ENCODE measurements at places on chromosomes 2 and 18.

DNA sequence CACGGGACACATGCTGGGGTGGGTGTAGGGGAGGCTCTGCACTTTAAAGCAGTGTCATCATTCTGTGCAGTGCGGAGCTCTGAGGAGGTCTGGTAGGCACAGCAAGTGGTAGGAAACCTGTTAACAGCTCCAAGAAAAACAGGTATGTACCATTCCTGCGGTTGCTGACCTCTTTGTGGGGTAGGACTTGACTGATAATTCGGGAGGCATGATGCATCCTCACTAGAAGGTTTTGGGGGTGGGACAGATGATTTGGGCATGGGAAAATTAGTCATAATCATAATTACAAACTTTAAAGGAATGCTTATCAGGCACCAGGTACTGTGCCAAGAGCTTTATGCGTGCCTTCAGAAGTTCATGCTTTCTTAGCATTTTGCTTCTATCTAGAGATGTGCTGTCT, 9.7 kb downstream of the DOK1 start:
- no peak for DNase-seq

DNA sequence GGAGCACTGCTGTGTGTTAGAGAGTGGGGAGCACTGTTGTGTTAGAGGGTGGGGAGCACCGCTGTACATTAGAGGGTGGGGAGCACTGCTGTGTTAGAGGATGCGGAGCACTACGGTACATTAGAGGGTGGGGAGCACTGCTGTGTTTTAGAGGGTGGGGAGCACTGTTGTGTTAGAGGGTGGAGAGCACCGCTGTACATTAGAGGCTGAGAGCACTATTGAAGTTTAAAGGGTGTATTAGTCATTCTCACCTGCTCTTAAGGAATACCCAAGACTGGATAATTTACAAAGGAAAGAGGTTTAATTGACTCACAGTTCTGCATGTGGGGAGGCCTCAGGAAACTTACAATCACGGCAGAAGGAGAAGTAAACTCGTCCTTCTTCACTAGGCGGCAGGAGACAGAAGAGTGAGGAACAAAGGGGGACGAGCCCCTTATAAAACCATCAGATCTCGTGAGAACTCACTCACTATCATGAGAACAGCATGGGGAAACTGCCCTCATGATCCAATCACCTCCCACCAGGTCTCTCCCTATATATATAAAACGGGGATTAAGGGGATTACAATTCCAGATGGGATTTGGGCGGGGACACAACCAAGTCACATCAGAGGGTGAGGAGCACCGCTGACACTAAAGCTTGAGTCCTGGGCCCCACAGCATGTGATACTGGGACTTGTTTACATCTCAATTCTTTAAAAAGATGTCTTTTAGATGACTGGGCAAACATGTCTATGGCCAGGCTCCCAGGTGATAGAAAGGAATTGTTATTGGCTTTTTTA, 19.5 kb upstream of the AGXT start:
- DNase-seq: no peak

DNA sequence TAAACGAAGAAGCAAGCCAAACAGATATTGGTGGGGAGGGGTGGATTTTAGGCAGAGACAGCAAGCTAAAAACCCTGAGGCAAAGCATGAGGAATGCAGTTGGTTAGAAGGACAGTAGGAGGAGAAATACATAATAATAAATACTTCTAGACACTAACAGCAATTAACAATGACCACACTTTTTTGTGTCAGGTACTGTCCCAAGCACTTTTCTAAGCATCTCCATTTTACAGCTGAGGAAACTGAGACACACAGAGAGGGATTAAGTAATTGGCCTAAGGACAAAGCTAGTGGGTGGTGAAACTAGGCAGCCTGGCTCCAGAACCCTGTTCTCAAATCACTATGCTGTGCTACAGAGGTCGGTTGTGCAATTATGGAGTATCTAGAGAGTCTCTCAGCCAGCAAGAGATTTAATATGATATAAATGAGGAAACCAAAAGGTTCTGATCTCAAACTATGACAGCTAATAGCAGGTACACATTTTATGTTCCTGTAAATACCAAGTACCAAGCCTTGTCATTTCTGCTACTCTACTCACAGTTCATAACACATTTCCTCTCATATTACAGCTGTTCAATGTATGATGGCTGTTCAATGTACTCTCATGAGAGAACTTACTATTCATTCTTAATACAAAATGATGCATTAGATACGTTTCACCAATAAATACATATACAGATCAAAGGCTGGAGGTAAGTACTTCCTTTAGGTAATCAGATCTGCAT, 5.3 kb downstream of the MAP4K3 start:
- DNase-seq: no peak

- no peak for DNase-seq
These were observed 5.1 kb upstream of the MALT1 start for GRCh38 chr18:58666176-58666575.

DNA sequence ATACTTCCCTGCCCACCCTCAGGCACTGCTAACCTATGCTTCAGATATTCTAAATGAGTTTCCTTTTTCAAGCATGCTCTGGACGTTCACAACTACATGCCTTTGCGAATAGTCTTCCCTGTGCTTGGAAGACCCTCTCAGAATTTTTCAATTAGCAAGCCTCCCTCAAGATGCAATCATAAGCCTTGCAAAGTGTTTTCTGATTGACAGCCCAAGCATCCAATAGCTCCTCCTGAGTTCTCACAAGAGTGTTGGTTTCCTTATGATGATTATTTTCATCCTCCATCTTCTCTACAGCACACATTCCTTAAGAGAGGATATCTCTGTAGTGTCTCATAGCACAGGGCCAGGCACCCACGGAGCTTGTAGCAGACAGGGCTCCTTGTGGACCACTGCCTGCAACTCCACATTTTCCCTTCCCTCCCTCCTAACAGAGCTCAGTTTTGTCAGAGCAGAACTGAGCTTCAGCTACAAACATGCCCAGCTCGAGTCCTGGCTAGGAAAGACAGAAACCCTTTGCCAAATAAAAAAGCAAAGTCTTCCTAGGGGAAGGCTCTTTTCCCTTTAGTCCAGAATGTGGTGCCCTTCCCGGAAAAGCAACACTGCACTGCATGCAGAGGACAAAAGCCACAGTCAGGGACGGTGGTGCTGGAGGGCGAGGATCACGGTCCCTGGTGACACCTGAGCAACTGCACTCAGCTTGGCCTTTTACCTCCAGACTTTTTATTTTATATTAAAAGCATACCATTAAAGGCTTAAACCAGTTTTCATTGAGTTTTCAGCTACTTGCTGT, 819.8 kb upstream of the ID2 start:
- DNase-seq: no peak

All from amniotic stem cell (primary cell).